ENCODE measurements at places on chromosomes 16 and 17. TPM values are rescaled to one million over a fixed set of nuclear protein-coding genes. Genes with fewer than 3 reads are reported as not detected.
A peak's percentile ranks its signal among the peaks of the same experiment; 100 is the strongest.

ABCA9 gene
- total RNA-seq = 8.0 TPM

TEDC2 gene
- 1.9 TPM for total RNA-seq

MYH2 gene
- total RNA-seq = not detected

DNA sequence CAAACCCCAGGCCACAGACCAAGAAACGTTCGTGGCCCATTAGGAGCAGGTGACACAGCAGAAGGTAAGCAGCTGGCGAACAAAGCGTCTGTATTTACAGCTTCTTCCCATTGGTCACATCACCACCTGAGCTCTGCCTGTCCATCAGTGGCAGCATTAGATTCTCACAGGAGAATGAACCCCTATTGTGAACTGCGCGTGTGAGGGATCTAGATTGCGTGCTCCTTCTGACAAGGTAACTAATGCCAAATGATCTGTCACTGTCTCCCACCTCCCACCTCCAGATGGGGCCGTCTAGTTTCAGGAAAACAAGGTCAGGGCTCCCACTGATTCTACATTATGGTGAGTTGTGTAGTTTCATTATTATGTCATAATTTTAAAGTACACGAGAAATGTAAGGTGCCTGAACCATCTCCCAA, 186.3 kb downstream of the CPPED1 start:
- no peak for DNase-seq

- no peak for DNase-seq
These were observed 45.1 kb downstream of the ATP2C2 start for GRCh38 chr16:84413244-84414004.

DNA sequence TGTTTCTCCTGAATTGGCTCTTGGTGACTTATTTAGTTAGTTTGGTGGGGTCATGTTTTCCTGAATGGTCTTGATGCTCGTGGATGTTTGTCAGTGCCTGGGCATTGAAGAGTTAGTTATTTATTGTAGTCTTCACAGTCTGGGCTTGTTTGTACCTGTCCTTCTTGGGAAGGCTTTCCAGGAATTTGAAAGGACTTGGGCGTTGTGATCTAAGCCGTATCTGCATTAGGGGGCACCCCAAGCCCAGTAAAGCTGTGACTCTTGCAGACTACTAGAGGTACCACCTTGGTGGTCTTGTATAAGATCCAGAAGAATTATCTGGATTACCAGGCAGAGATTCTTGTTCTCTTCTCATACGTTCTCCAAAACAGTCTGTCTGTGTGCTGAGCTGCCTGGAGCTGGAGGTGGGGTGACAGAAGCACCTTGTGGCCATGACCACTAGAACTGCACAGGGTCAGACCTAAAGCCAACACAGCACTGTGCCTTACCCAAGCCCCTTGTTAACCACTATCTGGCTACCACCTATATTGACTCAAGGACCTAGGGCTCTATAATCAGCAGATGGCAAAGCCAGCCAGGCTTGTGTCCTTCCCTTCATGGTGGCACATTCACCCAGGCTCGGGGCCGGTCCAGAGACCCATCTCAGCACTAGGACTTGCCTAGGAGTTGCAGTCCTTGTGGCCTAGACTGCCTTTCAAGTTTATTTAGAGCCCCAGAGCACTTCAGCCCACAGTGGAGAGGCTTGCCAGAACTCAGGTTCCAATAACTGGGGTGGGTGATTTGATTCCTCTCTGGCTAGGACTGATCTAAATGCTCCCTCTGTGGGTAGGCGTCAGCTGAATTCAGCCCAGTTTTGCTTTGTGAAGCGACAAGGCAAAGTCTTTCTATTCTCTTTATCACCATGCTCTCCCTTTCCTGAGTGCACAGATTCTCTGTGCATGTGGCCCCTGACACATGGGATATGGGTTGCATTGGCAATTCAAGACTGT, 11.0 kb downstream of the RNF135 start:
- peak; percentile 52 for DNase-seq

- no peak for DNase-seq
These were observed 62.2 kb downstream of the PITPNC1 start for GRCh38 chr17:67439269-67439668.

GRCh38 chr17:55540414-55541091, 29.3 kb upstream of the SMIM36 start:
- no peak for DNase-seq

DNA sequence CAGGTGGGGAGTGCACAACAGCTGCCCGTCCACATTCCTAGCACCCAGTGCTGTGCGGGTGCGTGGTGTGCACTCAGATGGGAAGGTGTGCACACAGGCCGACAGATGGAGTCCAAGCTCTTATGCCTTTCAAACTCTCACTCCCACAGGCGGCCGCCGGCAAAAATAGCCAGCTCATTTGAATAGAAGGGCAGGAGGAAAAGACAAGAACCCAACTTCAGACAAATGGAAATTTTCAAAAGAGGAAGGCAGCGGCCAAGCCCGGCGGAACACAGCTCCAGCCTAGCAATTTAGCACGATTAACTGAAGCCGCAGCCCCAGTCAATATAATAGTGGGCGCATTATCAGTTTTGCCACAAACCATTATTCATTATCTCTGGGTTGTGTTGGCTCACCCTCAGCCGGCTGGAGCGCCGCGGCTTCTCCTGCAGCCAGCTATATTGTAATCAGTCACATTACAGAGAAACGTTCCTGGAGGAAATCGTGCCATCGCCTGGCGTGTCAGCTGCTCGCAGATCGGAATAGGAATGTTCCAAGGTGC, 103.9 kb upstream of the SEC14L1 start:
- DNase-seq = no peak

- DNase-seq = peak; percentile 49
These were observed 169.3 kb upstream of the AXIN2 start for GRCh38 chr17:65730711-65731169.

DNA sequence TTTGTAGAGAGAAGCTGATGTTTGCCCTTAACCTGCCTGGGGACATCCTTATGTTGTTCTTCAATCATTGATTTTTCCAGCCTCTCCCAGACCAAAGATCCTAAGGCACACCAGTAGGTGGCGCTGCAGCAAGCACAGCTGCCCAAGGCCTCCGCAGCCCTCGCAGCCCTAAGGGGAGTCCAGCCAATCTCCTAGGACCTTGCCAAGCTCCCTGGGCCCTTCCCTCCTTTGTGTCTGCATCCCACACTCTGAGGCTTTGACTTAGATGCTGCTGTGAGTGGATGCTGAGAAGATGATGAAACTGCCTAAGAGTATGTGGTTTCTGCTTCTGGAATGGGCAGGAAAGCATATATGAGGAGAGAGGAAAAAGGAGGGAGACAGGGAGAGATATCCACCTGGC, 47.1 kb downstream of the SPACA3 start:
- DNase-seq = no peak

DNA sequence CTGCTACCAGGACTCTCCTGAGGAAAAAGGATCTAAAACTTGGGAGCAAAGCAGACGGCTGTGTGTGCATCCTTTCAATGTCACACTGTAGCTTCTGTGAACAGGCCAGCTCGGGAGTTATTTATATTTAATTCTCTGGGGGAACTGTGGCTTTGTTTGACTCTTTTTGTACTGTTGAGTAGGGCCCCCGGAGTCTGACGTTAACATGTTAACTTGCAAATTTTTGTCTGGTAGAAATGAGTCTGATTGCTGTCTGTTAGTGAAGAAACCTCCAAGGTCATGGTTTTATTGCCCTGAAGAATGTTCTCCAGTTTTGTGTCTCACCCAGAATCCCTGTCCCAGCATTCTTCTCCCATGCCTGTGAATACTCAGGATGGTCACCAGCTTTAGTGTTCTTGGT, 14.2 kb upstream of the KCNG4 start:
- DNase-seq = no peak
